Activated CD4-positive, alpha-beta memory T cell treated with anti-CD3 and anti-CD28 coated beads, Interleukin-2, amount 10 ng/mL, durations not matched to agents 7 days and 5 days (primary cell): ENCODE measurements at places on chromosomes 12 and 14. TPM values are rescaled to one million over a fixed set of nuclear protein-coding genes. Genes with fewer than 3 reads are reported as not detected.

DNA sequence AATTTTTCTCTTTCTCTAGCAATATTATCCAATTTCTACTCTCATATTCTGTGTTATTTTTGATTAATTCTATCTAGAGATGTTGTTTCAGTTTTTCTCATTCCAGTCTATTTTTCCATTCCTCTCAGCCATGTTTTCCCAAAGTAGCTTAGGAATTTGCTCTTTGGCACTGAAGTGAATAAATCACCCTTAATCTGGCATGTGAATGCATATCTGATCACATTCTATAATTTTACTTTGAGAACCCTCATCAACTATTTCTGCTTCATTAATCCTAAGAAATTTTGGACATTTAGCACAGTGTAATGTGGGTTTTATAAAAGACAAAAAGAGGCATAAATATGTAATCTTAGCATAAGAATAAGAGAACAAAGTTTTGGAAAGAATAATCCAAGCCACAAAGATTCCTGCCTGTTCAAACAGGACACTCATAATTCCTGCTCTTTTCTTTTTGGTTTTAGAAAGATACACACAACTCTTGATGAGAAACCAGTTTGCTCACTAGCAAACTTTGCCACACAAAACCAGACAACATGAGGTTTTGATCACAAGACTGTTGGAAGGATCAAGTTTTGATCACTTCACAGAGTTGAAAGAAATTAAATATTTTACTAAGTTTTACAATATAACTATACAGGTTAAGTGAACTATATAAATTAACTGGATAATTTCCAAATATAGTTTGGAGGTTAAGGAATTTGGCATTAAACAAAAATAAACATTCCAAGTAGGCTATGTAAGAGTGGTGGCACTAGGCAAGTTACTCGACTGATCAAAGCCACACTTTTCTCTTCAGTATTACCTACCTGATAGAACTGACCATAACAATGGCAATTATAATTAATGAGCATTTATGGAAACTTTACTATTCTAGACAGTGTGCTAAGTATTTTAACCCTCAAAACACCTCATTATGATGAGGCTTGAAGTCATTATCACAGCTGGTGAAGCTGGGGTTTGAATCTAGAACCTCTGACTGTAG is 226.6 kb upstream of the TMTC1 start:
- DNase-seq: no peak
- H3K4me1 ChIP-seq: no peaks in the 10 kb centered on the region
- H3K36me3 ChIP-seq: no peaks in the 10 kb centered on the region
- H3K27me3 ChIP-seq: no peaks in the 10 kb centered on the region
- no peak overlapping the region for H3K27ac ChIP-seq
- no peak overlapping the region for H3K4me3 ChIP-seq

The SIX4 gene
- total RNA-seq: 0.80 TPM

The ASIC1 gene
- total RNA-seq: 0.98 TPM

DNA sequence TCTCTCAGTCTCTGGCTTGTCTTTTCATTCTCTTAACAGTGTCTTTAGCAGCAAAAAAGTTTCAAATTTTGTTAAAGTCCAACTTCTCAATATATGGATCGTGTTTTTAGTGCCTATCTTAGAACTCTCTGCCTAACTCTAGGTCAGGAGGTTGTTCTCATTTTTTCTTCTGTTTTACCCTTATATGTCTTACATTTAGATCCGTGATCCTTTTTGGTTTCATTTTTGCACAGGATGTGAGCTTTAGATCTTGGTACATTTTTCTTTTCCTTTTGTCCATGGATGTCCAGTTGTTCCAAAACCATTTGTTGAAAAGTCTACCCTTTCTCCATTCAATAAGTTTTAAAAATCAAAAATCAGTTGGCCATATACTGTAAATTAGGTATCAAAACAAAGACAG is 6.8 kb downstream of the VRK1 start:
- peak overlapping the region; percentile 48 for H3K4me3 ChIP-seq
- peaks cover 51% of the 10 kb centered on the region for H3K4me1 ChIP-seq
- H3K27me3 ChIP-seq: no peaks in the 10 kb centered on the region
- no peak for DNase-seq

The PROX2 gene
- not detected for total RNA-seq

- no peak overlapping the region for H3K27ac ChIP-seq
- no peaks in the 10 kb centered on the region for H3K27me3 ChIP-seq
- H3K36me3 ChIP-seq: no peaks in the 10 kb centered on the region
- no peak overlapping the region for H3K4me3 ChIP-seq
- peaks cover 12% of the 10 kb centered on the region for H3K4me1 ChIP-seq
Observed at GRCh38 chr12:59401862-59402261, 194.0 kb upstream of the SLC16A7 start.

GRCh38 chr12:26798023-26798422 is 35.0 kb downstream of the ITPR2 start:
- no peak for DNase-seq
- H3K36me3 ChIP-seq: peaks cover 5% of the 10 kb centered on the region
- no peaks in the 10 kb centered on the region for H3K4me1 ChIP-seq
- no peak overlapping the region for H3K27ac ChIP-seq
- no peaks in the 10 kb centered on the region for H3K27me3 ChIP-seq

DNA sequence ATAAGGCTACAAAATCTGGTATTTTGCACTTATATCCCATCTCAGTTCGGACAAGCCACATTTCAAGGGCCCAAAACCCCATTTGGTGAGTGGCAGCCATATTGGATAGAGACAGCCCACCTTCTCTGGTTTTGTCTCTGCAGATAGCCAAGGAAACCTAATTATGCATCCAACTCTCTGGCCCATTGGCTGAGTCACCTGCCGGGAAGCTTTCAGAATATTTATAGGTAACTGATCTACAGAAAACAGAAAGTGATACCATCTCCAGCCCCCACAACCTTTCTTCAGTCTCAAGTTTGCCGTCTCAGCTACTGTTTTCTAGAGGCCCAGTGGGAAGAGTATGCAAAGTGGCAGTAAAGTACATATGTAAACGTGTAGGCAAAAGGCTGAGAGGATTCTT is 33.7 kb upstream of the PPP1CC start:
- peak overlapping the region; percentile 6 for H3K4me3 ChIP-seq
- H3K4me1 ChIP-seq: peaks cover 64% of the 10 kb centered on the region
- H3K36me3 ChIP-seq: no peaks in the 10 kb centered on the region
- no peaks in the 10 kb centered on the region for H3K27me3 ChIP-seq

The ACACB gene
- total RNA-seq: 9.7 TPM

GRCh38 chr12:70590051-70590450 is 47.2 kb downstream of the PTPRB start:
- H3K4me1 ChIP-seq: no peaks in the 10 kb centered on the region
- peak; percentile 54 for DNase-seq
- peaks cover 6% of the 10 kb centered on the region for H3K27me3 ChIP-seq
- H3K27ac ChIP-seq: no peak overlapping the region
- no peak overlapping the region for H3K4me3 ChIP-seq
- no peaks in the 10 kb centered on the region for H3K36me3 ChIP-seq

The SIRT4 gene
- total RNA-seq: 1.7 TPM

The ALX1 gene
- total RNA-seq: not detected

The TUNAR gene
- total RNA-seq: not detected

GRCh38 chr14:95527387-95528002 is 7.4 kb upstream of the GLRX5 start:
- H3K36me3 ChIP-seq: peaks cover 11% of the 10 kb centered on the region
- H3K27me3 ChIP-seq: no peaks in the 10 kb centered on the region
- peak overlapping the region; percentile 70 for H3K27ac ChIP-seq

The SPATA7 gene
- 3.7 TPM for total RNA-seq

DNA sequence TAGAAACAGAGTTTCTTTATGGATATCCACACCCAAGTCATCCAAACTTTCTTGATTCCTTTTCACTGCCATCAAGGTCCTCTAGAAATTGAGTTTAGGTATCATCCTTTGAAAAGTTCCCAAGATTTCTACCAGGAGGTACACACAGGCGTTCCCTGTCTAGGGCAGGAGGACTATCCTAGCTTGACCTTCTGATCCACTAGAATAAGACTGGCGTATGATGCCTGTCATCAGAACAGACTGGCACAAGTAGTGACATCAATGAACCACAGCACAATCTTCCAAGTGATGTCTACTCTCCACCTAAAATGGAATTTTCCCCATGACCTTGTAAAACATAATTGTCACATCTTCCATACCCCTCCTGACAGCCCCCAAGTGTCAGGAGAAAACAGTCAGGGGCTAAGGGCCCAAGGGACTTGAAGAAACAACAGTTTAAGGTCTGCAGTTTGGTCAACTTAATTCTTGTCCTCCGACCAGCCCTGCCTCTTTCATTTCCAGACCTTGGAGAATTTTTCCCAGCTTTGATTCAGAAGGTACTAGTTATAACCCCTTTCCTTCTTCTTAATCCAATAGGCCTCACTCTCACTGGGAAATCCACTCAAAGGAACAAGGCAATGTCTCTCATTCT is 100.7 kb upstream of the FKBP4 start:
- DNase-seq: no peak
- H3K36me3 ChIP-seq: no peaks in the 10 kb centered on the region
- peaks cover 29% of the 10 kb centered on the region for H3K4me1 ChIP-seq

The HOXC5 gene
- not detected for total RNA-seq

DNA sequence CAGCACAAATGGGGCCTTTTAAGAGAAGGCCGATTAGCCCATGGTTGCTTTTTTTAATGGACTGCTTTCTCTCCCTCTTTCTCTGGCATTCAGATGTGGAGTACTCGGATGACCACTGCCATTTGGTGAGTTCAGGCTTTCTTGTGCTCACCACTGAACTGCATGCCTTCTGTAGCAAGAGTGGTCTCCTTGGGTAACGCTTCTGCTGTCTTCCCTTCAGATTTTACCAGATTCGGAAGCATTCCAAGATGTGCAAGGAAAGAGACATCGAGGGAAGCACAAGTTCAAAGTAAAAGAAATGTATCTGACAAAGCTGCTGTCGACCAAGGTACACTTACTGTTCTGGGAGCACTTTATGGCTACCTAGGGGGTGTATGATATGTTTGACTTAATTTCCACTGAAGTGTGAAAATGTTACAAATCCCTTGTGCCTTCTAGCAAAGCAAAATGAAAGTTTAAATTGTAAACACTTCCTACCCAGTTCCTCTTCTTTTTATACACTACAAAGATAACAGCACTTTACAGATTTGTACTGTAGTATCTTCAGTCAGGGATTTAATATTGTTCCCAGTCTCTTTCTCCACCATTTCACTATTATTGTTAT is 148.8 kb downstream of the PLXNC1 start:
- H3K27me3 ChIP-seq: no peaks in the 10 kb centered on the region
- no peak overlapping the region for H3K27ac ChIP-seq
- H3K4me1 ChIP-seq: peaks cover 4% of the 10 kb centered on the region
- H3K4me3 ChIP-seq: no peak overlapping the region

The NEDD1 gene
- total RNA-seq: 40.7 TPM

The CRIP1 gene
- 875 TPM for total RNA-seq

The ADAMTS20 gene
- not detected for total RNA-seq

DNA sequence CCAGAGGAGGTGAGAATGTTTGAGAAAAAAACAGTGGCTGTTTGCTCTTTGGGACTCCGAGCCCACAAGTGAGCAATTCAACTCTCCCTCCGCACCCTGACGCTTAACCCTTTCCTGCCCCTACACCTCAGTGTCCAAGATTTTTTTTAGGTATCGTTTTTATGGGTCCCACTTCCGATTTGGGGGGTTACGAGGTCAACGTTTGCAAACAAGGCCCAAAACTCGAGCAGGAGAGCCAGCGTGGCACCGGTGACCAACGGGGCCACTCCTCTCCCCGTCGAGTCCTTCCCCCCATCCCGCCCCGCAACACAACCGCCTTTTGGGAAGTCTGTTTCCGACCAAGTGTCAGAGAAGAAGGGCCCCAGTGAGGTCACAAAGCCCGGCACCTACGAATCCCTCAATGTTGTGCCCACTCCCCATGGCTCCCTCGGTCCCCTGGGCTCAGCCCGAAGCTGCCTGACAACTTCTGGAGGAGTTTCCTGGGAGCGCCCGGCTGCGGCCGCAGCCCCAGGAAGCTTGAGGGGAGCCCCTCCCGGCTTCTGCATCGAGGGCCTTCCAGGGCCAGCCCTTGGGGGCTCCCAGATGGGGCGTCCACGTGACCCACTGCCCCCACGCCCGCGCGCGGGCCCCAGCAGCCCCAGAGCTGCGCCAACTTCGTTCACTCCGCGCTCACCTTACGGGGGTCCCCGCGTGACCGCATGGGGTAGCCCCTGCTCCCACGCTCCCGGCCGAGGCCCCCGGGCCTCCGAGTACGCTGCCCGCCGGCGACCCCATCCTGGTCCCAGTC is 1.2 kb downstream of the CDK2AP1 start:
- peak overlapping the region; percentile 76 for H3K4me3 ChIP-seq
- H3K4me1 ChIP-seq: peaks cover 20% of the 10 kb centered on the region
- H3K36me3 ChIP-seq: no peaks in the 10 kb centered on the region
- H3K27ac ChIP-seq: peak overlapping the region; percentile 54
- no peaks in the 10 kb centered on the region for H3K27me3 ChIP-seq
- DNase-seq: no peak

DNA sequence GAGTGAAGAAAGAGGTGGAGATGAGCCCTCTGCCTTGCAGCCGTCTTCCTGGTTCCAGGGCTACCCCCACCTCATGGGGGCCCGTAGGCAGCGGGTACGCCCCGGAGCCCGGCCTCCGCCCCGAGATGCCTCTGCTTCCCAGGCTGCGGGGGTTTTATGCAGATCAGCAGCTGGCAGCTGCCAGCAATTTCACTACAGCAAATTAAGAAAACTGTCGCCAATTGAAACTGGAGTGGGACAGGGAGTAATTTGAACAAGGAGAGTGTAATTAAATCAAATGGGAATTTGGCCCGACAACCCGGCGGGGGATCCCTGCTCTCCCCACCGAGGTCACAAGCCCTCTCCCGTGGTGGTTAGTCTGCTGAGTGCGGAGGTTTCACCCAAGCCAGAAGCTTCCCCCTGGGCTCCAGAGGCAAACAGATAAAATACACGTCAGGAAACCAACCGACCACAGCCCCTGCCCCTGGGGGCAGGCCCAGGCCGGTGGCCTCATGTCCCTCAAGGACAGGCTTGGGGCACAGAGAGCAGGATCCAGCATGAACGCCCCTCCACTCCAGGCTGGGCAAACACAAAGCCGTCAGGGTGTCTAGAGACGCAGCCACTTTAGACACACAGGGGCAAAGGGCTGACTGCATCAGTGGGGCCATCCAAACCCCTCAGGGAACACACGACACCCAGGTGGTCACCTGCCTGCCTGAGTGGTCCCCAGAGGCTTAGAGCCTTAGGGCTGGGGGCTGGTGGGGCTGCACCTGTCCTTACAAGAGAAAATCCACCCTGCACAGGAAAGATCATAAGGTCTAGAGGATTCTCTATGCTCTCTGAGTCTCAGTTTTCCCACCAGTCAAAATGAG is 53.8 kb downstream of the TESC start:
- no peak for DNase-seq
- no peak overlapping the region for H3K27ac ChIP-seq
- no peaks in the 10 kb centered on the region for H3K36me3 ChIP-seq
- H3K4me3 ChIP-seq: no peak overlapping the region

The CLEC14A gene
- not detected for total RNA-seq
